Activated CD4-positive, CD25-positive, alpha-beta regulatory T cell treated with anti-CD3 and anti-CD28 coated beads, Interleukin-2, amount 50 U/mL, for 16 hours (primary cell): ENCODE measurements at places on chromosomes 7 and 10.

DNA sequence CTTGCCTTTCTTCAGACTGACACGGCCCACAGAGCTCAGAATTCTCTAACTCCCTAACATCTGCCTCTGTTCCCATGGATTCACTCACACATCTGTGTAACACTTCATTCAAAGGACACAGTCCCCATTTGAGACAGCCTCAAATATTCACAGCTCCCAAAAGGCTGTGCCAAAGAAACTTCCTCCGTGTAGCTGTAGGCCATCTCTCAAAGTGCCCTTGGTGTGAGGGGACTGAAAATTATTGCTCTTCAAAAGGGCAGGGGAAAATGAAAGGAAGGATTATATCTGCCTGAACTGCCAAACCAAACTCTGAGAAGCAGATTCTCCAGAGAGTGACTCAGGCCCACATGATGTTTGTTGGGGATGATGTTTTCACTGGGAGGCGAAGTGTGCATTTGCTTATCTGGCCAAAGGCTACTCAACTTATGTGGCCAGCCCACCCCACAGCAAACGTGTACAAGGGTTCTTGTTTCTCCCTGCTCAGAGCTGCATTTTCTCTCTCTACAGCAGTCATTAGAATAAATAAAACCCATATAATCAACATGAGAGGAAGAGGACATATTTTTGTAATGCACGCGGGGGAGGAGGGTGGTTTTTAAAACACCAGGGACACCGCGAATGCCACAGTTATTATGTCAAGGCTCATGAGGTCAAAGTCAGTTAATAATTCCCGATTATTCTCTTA lies 302.4 kb upstream of the NFE2L3 start:
- no peak for DNase-seq

DNA sequence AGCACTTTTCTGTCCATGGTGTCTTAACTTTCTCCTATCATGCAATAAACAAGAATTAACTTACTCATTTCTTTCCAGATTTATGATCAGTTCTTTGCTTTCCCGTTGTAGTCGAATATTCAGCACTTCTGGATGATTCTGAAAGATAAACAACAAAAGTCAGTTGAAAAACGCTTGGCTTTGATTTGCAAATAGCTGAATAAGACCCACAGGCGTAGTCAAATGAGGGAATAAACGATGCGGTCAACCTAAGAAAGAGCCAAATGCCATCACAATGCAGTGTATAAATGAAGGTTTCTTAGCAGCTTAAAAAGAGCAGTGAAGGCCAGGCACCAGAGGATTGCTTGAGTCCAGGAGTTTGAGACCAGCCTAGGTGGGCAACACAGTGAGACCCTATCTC lies 109.4 kb downstream of the ADAM12 start:
- DNase-seq = no peak

DNA sequence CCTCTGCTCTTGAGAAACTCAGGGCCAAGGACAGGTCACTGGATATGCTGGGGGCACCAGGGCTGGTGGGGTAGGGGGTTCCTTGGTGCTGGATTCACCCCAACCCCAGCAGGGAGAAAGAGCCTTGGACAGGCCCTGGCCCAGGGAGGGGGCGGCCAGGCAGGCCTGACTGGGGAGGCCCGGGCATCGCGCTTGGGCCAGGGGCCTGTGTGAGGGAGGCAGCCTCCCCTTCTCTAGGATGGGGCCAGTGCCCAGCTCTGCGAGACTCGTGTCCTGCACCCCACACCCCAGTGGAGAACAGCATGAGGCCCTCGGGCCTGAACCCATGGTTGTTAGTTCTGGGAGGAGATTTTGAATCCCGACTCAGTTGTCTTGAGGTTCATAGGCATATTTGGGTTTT lies 217.1 kb downstream of the ZNF248 start:
- no peak for DNase-seq

DNA sequence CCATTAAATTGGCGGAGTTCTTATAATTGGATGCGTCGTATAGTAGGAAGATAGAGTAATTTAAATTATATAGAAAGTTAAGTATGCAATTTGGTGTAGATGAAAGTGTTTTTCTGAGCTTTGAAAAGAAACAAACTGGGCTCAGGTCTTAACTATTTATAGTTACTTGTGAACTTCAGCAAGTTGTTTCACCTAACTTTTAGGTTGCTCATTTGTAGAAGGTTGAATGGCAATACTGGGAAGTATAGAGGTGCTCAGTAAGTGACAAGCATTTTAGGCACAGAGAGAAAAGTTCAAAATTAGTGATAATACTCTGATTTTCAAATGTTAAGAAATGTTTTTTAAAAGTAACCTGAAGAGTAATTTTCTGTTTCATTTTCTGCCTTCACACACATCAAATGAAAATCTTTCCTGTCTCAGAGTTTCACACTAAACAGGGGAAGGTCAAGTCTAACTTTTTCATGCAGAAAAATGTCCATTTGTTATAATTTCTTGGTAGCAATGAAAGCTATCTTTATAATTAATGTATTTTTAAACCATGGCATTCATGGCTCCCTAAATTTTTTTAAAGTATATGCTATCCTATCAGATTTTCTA lies 146.5 kb downstream of the PHF14 start:
- DNase-seq = no peak

DNA sequence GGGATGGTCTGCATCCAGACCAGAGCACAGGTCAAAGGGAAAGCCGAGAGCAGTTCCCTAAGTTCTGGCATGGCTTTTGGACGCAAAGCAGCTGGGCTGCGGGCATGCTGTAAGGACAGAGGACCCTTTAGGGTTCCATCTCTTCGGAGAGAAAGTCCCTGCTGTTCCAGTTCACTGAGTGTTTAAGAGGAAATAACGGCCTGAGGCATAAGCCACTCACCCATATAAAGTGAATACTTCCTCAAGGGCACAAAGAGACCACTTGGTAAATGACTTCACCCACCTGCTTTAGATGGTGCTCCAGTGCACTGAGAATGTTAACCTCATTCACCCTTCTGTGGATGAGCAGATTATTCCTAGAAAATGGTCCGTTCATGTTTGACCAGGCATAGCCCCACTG lies 586.7 kb upstream of the GALNT17 start:
- no peak for DNase-seq

DNA sequence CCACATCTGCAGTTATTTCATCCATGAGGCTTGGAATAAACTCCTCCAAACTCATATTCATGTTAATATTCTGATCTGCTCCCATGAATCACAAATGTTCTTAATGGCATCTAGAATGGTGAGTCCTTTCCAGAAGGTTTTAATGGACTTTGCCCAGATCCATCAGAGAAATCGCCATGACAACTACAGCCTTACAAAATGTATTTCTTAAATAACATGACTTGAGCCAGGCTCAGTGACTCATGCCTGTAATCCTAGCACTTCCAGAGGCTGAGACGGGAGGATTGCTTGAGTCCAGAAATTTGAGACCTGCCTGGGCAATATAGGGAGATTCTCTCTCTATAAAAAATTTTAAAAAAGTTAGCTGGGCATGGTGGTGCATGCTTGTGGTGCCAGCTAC lies 102.1 kb upstream of the TMEM168 start:
- no peak for DNase-seq

DNA sequence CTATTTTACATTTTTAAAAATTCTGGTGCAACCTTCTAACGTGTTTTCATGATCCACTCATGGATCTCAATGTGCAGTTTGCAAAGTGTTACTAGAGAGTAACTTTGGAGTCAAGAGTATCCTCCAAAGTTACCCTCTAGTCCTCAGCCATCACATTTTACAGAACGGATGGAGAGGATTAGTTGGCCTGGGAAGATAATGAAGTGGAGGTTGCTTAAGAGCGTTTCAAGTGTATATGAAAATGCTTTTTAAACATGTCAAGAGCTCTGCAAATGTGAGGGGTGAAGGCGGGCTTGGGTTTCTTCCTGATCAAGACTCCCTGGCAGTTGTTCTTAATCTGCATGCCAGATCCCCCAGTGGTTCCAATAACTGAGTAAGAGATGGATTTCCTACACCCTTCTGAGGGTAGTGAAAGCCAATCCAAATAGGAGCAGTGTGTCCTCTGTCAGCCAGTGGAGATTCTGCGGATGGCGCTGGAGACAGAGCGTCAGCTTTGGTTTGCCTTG lies 299.4 kb upstream of the NPVF start:
- no peak for DNase-seq

GRCh38 chr10:132434405-132435005 lies 37.5 kb downstream of the PWWP2B start:
- no peak for DNase-seq

GRCh38 chr10:130003166-130003565 lies 39.1 kb upstream of the EBF3 start:
- no peak for DNase-seq

- DNase-seq = no peak
Measured at GRCh38 chr7:46208635-46209525, 287.8 kb upstream of the IGFBP3 start.

- DNase-seq = no peak
Measured at GRCh38 chr10:46014683-46015405, 15.6 kb downstream of the NCOA4 start.
